GM04503 (cell line): ENCODE measurements at places on chromosomes 7 and 10.

DNA sequence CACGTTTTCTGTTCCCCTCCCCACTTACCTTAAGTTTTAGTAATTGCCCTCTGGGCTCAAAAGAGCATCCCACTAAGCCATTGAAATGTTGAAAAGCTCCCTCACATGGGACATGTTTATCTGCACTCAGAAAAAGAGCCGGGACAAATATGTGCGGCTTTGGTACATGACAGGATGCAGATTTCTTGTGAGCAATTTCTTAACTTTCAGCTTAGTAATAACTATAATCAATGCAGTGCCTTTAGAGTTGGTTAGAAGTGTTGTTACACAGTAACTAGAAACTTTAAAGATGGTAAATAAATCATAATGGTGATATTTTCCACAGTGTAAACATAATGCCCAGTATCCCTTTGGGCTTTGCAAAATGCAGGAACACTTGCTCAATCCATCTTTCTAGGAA, 89.2 kb downstream of the ZNF365 start:
- DNase-seq: no peak

- DNase-seq: no peak
Observed at GRCh38 chr7:90320014-90320413, 1.1 kb downstream of the FAM237B start.

GRCh38 chr10:46515793-46516192, 40.7 kb downstream of the GPRIN2 start:
- no peak for DNase-seq

GRCh38 chr10:128469515-128469914, 343.3 kb upstream of the MKI67 start:
- no peak for DNase-seq

DNA sequence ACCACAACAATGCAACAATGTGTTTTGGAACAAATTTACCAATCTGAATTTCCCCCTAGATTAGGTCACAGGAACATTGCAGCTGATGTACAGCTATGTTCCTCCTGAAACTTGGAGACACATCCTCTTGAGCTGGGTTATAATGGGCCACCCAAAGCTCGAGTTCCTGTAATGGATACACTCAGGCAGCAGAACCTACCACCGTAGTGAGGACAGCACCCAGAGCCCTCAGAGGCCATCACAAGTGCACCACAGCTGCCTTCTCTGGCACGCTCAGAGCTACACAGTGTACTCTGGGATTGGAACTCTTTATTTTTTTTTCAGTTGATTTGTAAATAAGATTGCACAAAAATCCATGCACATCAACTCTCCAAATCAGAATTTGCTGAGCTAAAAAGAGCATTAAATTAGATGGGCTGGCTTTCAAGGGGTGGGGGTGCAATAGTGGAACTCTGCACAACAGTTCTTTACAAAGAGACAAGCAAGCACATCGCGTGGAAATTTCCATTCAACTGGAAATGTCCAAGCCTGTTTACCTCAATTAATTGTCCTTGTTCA, 56.7 kb downstream of the EGFR start:
- DNase-seq: no peak

DNA sequence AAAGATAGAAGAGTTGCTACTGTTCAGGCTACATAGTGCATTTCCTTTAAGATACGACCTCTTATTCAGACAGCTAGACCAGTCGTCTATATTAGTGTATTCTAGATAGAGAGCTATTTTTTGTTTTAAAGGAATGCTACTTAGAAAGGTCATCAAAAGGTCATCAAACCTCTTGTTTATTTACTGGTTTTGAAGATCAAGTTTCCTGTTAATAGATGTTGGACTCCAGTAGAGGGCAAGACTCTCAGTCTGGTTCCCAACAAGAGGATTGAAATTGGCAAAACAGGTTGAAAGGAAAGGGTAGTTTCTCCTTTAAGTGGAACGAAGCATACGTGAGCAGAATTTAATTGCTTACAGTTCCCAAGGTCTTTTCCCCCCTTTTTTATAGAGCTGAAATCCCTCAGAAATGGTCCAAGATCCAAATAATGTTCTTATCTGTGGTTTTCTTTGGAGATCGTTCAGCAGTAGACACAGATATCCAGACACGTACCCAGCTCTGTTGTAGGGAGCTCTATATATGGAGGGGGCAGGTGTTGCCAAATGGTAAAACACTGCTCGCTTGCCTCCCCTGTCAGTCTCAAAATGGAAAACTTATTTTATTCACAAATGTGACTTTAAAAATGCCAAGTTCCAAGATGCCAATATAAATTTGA, 37.2 kb downstream of the BAMBI start:
- no peak for DNase-seq

DNA sequence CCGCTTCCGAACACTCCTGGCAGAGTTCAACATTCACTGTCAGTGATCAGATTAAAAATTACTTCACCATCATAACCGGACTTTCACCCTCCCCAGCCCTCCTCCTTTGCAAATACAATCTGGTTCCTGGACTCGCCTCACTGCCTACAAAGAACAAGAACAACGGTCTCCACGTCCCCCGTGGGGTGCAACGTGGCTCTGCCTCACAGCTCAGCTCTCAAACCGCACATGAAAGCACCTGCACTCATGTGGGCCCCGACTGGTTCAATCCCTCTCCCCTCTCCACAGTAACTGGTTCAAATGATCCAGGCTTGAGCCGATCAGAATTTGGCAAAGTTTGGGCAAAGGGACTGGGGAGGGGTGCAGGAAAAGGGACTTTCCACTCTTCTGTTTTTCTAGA, 21.0 kb downstream of the ASB13 start:
- DNase-seq: no peak

DNA sequence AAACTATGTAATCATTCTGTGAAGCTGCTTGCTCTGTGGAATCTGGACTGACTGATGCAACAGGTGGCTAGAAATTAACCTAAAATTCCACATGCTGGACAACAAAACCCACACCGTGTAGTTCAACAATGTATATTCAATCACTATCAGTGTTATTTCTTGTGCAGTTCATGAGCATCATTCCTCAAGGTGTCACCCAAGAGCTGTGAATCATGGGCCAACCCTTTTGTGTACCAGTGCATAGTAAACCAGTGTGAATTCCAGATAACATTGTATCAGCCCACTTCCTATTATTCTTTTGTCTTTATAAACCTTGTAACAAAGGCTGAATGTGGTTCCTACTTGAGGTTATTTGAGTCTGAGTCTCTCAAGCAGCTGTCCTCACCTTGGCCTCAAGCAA, 905.2 kb upstream of the ZNF722 start:
- no peak for DNase-seq

- no peak for DNase-seq
Observed at GRCh38 chr10:86188326-86188725, 178.3 kb downstream of the GRID1 start.

- no peak for DNase-seq
Observed at GRCh38 chr10:124595143-124595883, 133.7 kb downstream of the LHPP start.

- DNase-seq: peak; percentile 63
Observed at GRCh38 chr7:41696323-41696916, 6.5 kb downstream of the INHBA start.

DNA sequence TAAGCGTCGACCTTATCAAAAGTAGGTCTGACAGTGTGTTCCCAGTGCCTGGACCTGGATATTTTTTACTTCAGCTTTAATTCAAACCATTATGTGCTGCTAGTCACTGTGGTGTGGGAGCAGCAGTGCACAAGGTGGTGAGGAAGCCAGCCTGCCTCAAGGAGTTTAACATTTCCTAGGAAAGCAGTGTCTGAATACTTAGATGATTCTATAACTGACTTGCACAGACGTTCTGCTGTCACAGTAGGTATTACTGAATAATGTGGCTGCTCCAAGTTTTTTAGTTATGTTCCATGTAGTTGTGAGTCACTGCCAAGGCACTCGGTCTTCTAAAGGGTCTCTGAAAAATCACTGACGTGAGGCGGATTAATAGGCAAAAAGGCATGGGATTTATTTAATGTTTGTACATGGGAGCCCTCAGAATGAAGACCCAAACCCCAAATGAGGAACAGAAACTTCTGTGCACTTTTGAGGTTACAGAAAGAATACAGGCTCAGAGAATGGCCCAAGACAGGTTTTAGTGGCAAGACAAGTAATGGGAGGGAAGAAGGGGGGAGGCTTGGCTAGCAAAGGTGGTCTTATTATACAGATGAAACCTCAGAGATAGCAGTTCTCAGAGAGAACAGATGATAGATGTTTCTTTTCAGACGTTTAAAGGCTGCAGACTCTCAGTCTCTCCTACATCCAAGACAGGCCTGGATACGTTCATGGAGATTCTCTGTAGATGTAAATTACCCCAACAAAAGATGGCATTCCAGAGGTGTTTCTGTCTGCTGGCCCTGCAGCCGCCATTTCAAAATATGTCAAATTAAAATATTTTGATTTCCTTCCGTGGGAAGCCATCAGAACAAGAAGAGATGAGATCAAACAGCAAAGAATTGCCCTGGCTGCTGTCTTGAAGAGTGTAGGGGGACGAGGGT, 209.3 kb downstream of the SDK1 start:
- DNase-seq: no peak

GRCh38 chr7:158827411-158828132, 1.7 kb downstream of the ESYT2 start:
- no peak for DNase-seq

DNA sequence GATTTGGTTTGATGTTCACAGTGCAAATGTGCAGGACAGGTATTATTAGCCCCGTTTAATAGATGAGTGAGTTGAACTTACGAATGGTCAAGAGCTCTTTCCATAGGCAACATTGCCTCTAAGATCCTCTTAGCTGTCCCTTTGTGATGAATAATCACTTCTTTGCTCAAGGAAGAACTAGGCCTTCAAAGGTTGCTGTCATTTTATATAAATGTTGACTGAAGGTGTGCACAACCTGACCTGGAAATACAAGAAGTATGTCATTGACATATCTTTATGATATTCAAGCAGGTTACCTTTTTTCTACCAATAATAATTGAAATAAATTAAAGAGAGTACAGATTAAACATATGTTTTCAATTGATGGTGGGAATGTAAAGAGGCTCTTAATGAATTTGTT, 48.5 kb upstream of the GLCCI1 start:
- DNase-seq: no peak

DNA sequence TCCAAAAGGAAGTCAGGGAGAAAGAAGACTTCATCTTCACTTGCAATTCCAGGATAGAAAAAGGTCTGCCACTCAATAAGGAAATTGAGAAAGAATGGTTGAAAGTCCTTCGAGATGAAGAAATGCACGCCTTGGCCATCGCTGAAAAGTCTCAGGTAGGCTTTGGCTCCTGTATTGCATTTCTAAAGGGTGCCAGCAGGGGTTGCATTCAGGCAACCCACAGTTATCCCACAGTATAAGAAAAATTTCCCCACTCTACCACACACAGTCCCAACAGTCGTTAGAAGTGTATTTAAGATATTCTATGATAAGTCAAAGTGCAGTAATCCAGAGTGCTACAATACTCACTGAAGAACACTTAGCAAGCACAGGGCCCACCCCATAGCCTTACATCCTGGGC, 93.4 kb upstream of the FGL2 start:
- no peak for DNase-seq

- no peak for DNase-seq
Observed at GRCh38 chr7:79512261-79512660, 58.8 kb upstream of the MAGI2 start.

GRCh38 chr10:131014271-131014670, 297.2 kb downstream of the TCERG1L start:
- no peak for DNase-seq

DNA sequence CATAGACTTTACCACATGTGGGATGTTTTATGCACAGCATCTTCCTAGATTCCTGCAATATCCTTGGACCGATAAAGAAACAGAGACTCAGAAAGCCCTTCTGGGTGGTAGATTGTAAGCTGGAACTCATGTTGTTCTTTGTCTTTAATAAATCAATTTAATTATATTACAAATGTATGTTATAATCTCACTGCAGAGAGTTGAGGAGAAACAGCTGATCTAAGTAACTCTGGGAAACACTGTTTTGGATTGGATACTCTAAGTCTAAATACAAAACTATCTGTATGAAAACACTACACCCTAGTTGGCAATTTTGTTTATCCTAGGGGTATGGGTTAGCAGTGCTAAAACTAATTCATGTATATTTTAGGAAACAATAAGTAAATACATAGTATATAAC, 1015.2 kb downstream of the XPNPEP1 start:
- no peak for DNase-seq

DNA sequence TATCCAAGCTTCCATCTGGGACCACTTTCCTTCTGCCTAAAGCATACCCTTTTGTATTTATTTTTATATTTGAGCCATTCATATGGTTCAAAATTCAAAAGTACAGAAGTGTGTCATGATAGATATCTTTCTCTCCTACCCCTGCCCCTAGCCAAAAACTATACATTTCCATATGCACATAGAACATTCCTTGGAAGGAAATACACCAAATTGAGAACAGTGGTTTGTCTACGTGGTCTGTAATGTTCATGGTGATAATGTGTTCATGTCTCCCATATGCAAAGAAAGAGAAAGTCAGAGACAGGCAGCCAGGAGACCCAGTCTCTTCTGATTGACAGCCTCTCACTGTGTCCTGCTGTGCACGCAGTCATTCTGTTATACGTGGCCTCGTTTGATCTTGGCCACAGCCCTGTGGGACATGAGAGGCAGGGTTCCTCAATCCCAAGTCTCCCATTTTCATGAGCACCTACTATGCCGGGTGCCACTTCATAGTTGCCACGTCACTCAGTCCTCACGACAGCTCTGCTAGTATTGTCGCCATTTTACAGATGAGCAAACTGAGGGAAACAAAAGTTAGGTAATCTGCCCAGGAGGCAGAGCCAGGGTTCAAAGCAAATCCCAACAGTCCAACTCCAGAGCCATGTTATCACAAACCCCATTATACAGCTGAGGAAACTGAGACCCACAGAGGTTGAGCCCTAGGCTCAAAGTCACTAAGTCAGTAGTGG, 8.0 kb upstream of the CDH23 start:
- DNase-seq: no peak

- DNase-seq: no peak
Observed at GRCh38 chr10:14447094-14447839, 116.5 kb upstream of the FRMD4A start.

- DNase-seq: peak; percentile 11
Observed at GRCh38 chr7:97064972-97065587, 40.4 kb upstream of the DLX5 start.

DNA sequence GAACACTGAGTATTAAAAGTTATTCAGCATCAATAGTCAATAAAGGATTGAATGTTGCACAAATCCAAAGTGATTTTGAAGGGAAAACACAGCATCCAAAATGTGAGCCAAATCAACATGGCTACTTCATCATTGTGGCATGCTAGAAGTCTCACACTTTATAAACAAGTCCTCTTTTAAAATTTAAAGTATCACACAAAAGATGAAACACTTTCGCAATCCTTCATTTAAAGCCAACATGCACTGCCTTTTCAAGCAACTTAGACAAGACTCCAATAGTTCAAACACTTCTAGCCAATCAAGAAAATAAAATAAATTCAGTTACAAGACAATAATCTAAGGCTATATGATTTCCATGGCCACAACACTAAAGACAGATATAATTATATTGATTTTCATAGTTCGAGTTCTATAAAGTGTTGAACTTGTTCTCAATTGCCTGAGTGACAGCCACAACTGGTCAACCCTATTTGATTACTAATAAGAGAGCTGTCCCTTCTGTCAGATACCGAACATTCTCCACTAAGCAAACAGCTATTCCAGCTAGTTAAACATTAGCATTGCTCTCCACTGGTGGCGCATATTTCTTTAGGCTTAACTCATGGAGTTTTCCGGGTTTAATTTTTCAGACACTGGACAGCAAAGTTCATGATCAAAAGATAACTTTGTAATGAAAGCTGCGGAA, 8.3 kb downstream of the EBF3 start:
- no peak for DNase-seq

- DNase-seq: no peak
Observed at GRCh38 chr10:77512219-77512578, 125.4 kb downstream of the KCNMA1 start.

GRCh38 chr10:118195729-118196128, 146.4 kb downstream of the FAM204A start:
- DNase-seq: no peak
